GF-D8 (cell line): ENCODE measurements at places on chromosomes 2 and 18.

DNA sequence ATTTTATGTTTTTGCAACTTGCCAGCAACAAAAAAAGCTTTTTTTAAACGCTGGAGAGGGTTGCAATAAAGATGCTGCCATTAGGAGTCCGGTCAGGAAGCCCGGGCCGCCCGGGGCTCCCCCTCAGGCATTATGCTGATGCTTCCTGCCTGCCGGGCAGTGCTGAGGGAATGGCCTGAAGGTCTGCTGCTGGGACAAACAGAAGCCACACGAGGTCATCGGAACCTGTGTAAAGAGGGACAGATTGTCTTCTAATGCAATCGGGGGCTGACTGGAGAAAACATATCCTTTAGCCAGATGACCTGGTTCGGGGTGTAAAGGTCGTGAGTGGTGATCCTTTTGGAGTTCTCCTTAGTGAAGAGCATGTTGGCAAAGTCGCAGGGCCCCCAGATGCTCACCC, 2.3 kb downstream of the IMPA2 start:
- no peak for DNase-seq

DNA sequence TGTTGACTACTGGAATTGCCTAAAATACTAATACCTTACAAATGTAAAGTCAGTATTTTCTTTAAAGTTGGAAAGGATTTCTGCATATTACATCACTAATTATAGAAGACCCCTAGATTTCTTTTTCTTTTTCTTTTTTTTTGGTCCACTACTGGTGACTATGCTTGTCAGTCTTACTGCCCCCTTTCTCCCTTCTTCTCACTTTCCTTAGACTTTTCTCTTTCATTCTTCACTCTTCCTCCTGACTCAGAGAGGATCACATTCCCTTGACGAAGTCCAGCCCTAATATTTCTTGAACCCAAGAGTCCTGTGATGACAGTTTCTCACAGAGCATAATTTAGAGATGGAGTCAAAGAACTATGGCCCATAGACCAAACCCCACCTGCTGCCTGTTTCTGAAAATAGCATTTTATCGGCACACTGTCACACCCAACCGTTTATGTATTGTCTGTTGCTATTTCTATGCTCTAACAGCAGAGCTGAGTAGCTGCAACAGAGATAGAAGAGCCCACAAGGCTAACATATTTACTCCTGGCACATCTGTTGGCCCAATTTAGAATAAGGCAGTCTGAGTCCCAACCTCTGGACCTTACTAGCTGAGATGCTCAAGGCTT, 40.6 kb upstream of the RIOK3 start:
- no peak for DNase-seq

GRCh38 chr2:233846387-233847247, 7.7 kb downstream of the HJURP start:
- DNase-seq, result no peak

DNA sequence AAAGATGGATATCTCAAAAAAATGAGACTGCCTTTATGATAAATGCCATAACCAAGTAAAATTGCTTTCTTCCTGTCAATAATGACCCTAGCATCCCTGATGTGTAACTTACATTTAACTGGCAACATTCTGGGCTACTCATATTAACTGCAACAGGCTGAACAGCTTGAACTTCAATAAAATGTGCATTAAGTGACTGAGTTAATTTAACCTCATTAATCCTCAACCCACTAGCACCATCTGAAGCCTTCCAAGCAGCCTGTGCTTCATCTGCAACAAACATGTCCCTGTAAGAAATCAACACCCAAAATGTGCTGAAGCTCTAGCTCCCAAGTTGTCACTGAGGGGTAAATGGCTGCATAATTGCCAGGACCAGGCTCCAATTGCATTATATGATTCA, 296.2 kb upstream of the ZC3H15 start:
- DNase-seq, result no peak

DNA sequence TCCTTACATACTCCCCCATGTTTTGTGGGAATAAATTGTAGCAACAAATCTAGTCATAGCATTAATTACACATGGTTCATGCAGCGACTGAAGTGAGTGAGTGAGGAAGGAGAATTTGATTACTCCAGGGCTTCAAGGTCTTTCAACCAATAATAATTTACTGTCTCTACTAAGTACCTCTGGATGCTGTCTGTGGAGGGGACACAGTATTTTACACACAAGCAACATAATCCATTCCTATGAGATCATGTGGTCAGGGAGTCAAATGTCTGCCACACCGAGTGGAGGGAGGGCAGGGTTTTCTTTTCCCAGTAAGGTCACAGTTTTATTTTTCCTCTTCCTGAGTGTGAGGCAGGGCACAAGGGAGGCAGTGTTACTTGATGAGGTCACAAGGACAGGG, 334.7 kb upstream of the CELF4 start:
- DNase-seq, result no peak

DNA sequence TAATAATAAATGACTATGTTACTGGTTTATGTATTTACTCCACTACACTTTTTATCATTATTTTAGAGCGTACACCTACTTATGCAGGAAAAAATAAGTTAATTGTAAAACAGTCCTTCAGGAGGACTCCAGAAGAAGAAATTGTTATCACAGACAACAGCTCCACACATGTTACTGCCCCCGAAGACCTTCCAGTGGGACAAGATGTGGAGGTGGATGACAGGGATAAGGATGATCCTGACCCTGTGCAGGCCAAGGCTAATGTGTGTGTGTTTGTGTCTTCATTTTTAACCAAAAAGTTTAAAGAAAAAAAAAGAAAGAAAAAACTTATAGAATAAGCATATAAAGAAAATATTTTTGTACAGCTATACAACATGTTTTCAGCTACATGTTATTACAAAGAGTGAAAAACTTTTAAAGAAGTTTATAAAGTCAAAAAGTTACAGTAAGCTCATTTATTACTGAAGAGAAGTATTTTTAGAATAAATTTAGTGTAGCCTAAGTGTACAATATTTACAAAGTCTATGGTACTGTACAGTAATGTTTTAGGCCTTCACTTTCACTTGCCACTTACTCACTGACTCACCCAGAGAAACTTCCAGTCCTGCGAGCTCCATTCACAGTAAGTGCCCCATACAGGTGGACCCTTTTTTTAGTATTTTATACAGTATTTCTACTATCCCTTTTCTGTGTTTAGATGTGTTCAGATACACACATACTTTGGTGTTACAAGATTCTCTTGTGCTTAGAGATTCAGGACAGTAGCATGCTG, 7.5 kb downstream of the TGFBRAP1 start:
- DNase-seq, result no peak

DNA sequence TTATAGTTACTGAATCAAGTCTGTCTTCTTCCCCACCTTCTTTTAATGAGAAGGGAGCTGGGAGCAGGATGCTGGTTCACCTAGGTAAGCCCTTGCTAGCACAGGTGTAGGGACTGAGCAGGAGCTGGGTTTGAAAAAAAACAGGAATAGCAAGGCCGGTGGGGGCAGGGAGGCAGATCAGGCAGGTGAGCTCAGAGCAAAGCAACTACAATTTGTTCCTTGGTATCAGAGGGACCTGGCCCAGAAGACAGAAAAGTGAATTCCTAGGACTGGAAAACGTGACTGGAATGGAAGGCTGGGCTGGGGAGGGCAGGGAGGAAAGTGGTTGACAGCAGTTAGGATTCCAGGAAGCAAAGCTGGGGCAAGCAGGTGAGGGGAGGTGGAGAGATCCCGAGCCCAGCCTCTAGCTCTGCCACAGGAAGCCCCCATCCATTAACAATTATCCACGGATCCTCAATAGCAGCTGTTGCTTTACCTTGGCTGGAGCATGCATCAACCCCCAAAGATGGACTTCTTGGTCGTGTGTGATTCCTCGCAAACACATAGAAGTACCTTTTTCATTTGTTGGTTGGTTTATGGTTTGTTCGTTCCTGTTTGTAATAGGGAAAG, 118.4 kb downstream of the LNPK start:
- no peak for DNase-seq

GRCh38 chr2:2114707-2115245, 216.3 kb downstream of the MYT1L start:
- no peak for DNase-seq

DNA sequence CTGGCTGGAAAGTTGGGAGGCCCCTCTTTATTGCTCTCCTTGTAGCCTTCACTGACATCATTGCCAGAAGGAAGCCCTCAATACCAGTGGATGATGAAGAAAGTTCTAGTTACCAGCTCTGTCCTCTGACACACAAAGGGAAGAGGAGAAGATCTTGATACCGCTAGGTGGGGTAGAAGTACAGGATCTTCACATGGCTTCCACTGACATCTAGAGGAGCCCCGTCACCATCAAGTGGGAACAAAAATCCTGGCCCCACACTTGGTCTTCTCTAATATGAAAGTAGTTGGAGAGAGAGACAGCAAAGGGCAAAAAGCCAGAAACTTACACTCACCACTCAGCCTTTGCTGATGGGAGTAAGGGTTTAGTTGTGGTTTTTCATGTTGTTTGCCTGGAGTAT, 12.4 kb downstream of the XIRP2 start:
- DNase-seq, result no peak

DNA sequence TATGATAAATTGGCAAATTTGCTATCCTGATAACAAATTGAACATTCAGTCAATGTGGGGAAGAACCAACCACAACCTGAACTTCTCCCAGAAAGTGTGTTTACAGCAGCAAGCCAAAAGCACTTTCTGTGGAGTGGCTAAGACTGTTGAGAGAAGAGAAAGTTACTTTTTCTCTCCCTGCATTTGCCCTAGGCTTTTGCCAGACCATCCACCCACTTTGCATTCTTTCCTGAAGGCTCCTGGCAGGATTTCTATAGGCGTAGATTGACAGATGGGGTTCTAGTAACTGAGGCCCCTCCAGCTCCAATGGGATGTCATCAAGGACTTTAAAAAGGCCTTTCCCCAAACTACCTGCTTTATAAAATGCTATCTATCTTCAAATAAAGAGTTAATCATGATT, 215.2 kb downstream of the GULP1 start:
- no peak for DNase-seq

DNA sequence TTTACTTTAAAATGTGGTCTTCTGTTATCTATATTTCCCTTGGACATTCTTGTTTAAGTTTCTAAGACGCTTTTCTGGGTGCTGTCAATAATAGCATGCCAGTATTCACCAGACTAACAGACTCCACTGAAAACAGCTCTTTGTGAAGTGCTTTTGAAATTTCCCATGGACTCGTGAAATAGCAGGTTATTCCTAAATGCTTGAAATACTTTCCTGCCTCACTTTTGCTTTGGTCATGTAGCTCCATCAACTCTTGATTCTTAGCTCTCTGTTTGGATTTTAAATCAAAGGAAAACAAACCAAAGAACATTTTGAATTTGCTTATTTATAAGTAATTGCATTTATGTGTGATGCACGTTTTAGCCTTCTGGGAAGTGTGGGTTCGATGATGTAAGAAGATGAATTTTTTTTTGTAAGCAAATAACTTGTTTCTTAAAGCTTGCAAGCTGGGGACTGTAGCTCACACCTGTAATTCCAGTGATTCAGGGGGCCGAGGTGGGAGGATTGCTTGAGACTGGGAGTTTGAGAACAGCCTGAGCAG, 147.8 kb downstream of the WDSUB1 start:
- no peak for DNase-seq

DNA sequence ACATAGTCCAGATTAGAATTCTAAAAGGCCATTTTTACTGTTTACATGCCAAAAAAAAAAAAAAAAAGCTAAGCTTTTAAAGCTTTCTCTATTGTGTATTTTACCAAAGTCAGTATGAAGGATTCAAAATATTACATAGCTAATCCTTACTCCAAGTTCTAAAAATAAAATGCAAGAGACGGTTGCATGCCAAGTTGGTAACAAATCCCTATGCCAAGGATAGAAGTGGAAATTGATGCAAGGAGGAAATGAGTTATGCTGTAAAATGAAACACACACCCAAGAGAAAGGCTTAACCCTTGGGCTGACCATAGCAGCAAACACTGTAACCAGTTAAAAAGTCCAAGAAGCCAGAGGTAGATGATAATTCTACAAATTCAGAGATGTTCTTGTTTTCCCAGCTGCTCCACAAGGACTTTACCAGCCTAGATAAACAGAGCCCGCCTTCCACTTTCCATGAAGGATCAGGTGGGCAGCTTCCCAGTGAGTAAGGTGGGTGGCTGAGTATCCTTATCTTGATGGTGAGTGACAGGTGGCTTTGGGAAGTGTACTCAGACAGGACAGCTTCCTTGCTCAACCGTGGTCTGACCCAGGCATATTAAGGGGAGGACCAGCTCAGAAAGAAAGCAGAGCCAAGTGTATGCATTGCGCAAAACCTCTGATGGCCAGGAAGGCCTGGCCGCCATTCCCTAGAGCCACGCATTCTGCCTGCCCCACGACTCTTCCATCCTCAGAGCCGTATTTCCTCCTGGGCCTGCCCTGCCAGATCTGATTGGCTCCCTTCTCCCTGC, 34.4 kb downstream of the ATP8B1 start:
- DNase-seq, result no peak

DNA sequence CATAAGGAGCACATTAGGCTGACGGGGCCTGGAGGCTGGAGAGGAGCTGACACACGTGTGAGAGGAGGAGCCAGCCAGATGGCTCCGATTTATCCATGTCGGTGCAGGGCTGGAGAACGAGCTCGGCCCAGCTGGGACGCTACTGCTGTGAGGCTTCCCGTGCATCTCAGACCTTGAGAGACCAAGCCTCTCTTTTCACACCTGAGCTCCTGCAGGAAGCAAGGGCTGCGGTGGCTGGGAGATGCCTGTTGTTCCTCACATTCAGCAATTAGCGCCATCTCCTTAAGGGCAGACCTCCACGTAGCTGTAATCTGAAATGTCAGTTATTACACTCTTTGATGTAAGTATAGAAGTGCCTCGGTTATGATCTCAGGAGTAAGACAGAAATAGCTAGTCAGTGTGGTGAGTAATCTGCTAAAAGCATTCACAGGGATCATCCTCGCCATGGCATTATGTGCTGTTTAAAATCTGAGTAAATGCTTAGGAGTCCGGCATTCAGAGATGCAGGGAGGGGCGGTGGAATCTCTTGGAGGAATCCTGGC, 107.9 kb downstream of the PRKCE start:
- DNase-seq, result no peak

DNA sequence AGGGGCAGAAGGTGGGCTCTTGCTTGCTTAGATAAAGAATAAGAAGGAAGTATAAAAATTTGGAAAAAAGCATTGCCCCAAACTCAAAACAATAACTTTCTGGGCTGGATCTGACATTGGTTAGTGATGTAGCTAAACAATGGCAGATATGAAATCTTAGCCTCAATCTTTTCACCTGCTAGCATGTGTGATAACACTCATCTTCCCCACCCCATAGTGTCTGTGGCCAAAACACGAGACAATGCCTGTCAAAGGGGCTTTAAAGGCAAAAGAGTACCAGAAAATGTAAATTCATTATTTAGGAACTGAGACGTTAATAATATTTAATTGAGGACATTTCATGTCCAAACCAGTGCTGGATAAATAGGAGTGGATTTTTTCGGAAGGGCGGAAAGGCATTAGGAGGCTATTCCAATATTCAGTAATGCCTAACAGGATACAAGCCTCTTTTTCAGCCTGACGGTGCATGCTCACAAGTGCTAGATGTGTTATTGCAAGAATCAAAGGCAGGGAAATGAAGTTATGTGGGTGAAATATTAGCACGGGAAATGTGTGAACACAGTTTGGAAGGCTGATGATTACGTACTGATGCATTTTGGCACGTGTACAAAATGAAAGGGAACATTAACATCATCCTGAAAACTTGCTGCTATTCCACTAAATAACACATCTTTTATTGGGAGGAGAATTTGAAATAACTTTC, 395.7 kb downstream of the GALR1 start:
- no peak for DNase-seq
